Stomach (tissue), 19 donors: ENCODE measurements at places on chromosomes 5 and 9. TPM values are rescaled to one million over a fixed set of nuclear protein-coding genes. Genes with fewer than 3 reads are reported as not detected.

GRCh38 chr9:124293718-124294506, 36.2 kb downstream of the NEK6 start:
- no peak for DNase-seq

DNA sequence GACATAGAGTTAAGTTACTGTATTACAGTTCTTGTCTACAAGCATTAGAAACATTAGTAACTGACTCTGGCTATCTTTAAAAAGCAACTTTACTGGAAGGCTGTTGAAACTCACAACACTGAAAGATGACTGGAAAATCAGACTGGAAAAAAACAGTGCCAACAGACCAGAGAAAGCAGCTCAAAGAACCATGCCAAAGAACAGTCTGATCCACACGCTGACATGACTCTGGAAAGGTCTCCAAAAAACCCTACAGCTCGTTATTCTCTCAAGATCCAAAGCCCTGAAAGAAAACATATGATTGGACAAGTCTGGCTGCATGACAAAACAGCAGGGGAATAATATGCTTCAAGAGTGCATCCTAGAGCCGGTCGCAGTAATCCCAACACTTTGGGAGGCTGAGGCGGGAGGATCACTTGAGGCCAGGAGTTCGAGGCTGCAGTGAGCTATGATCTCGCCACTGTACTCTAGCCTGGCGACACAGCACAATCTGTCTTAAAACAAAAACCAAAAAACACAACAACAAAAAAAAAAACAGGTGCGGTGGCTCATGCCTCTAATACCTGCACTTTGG, 5.6 kb downstream of the GOLPH3 start:
- peak; percentile 37 for DNase-seq

DNA sequence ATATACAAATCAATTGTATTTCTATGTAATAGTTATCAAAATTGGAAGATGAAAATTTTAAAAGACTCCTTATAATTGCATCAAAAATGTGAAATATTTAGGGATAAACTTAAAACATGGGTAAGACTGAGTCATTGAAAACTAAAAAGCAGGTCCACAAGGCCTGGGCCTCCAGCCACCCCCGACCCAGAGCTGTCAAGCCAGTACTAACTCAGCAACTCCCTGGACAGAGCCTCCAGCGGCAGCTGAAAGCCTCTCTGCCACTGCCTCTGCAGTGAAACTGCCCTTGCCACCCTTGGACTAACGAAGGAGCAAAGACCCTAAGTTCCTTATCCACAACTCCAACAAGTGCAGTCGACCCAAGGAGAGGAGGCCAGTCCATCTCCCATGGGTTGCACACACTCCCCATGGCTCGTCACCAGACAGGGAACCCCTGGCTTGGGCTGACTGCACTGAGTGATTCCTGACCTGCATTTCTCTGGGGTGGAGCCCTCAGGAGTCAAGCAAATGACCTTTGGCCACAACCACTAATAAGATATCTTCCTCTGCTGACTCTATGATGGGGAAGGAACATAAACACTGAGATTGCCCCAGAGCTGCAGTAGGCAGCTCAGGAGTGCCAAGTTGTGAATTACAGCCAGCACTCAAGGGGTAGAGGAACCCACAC, 20.5 kb downstream of the PTGER4 start:
- DNase-seq = no peak

DNA sequence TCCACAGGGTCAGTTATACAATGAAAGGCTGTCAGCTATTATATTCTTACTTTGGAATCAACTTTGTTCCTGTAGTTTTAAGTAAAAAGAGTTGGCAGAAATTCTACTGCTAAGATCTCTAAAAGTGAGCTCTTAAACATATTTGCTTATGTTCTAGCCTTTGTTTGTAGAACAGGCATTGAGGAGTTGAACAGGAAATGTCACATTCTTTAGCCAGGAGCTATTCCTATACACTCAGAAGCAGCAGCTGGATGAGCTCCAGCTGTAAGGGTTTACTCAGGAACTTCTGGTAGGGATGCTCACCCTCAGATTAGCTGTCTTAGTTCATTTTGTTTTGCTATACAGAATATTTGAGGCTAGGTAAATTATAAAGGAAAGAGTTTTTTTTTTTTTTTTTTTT, 22.4 kb upstream of the SPINK14 start:
- peak; percentile 93 for DNase-seq

DNA sequence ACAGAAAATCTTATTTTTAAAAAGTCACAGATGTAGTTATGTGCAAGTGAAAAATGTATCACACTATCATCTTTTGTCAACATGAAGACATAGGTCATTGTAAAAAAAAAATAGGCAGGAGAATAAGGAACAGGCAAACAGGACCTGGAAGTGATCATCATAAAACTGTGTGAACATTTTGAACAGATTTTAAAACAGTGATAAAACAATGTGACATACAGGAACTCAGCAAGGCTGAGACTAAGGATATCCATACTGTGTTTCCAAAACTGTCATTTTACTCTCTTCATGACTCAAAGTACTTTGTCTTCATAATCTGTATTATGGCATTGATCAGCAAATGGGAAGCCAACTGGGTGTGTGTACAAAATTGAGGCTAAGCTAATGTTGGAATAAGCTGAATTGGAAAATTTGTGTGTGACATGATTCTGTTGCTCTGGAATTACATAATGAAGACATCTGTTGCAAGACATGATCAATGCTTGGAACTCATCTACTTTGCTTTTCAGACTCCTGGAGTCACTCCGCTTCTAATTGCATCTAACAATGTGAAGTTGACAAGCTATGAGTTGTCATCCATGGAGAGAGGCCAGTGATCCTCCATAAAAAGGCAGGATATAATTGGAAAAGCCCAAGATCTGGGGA, 978.7 kb upstream of the NUDT12 start:
- DNase-seq = no peak

The SLC1A1 gene
- 13.3 TPM for total RNA-seq

GRCh38 chr5:132098151-132098594, 24.6 kb downstream of the CSF2 start:
- DNase-seq = no peak

The CDH9 gene
- not detected for total RNA-seq

GRCh38 chr9:79616013-79616412, 44.2 kb downstream of the TLE4 start:
- no peak for DNase-seq

GRCh38 chr9:87500491-87501270, 3.0 kb downstream of the DAPK1 start:
- DNase-seq = peak; percentile 55

- DNase-seq = peak; percentile 79
These were observed 1.3 kb upstream of the NIPBL start for GRCh38 chr5:36875051-36875789.

The TTC16 gene
- total RNA-seq = not detected

The BAAT gene
- 0.55 TPM for total RNA-seq

DNA sequence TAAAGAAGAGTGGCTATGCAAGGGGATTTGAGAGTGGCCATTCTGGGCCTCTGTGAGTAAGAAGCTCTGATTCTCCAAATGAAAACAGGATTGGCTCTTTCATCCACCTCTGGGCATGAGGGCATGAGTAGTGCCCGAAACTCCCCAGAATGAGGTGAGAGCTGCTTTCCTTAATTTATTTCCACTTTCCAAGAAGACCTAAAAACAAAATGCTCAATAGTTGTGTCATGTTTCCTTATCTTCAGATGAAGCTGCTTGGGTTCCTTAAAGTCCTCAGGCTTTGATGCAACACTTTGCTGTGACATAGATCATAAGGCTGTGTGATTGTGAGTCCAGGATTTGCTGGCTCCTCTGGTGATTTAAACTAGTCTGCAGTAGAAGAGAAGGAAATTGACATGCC, 3.1 kb upstream of the ZCCHC10 start:
- no peak for DNase-seq

- no peak for DNase-seq
These were observed 90.2 kb downstream of the PSD2 start for GRCh38 chr5:139885857-139886208.

The LOX gene
- 4.5 TPM for total RNA-seq

The TAF1L gene
- total RNA-seq = not detected

- no peak for DNase-seq
These were observed 126.3 kb downstream of the KDM4C start for GRCh38 chr9:6884101-6884500.

The ARL14EPL gene
- total RNA-seq = not detected

The SPATA6L gene
- total RNA-seq = 32.7 TPM

- DNase-seq = peak; percentile 73
These were observed 57.9 kb downstream of the MEF2C start for GRCh38 chr5:88824892-88825583.

The SNCAIP gene
- 0.45 TPM for total RNA-seq

GRCh38 chr5:60184606-60185005, 291.1 kb upstream of the PDE4D start:
- DNase-seq = no peak

GRCh38 chr9:118533850-118534249, 829.6 kb downstream of the TLR4 start:
- DNase-seq = no peak

GRCh38 chr9:109258481-109259302, 62.2 kb downstream of the EPB41L4B start:
- DNase-seq = no peak

The FOXD4L5 gene
- total RNA-seq = not detected

GRCh38 chr5:102368392-102368791, 72.3 kb upstream of the SLCO4C1 start:
- DNase-seq = no peak

GRCh38 chr5:52378237-52378636, 409.5 kb upstream of the ITGA1 start:
- DNase-seq = no peak

DNA sequence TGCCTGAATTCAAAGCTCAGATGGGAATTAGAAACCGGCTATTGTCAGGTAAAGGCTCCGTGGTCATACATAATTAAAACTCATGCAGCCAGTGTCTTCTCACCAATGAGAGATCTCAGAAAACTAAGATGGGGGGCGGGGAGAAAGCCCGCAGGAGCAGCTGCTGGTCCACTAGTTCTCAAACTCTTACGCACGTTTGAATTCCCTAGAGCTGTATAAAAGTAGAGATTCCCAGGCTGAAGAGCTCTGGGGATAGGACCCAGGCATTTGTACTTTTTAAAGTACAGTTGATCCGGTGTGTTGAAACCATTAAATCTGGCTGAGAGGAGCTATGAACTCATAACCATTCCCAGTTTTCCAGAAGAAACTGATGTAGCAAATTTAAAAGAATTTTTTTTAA, 68.5 kb downstream of the FRMD3 start:
- DNase-seq = no peak

The C5orf58 gene
- total RNA-seq = not detected

DNA sequence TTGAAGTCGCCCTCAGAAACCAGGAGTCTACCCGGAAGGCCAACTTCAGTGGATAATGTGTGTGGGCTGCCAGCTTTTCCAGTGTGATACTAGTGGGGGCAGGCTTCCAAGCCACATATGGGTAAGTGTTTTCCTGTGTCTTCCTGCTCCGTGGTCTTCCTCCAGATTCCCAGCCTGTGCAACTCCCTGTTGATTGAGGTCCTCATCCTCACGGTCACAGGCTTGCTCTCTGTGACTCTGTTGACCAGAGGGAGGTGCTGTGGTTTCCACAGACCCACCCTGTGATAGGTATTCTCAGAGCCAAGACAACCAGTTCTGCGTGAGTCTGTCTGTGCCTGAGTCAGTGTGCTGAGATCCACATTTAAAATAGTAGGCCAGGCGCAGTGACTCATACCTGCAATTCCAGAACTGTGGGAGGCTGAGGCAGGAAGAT, 388.0 kb upstream of the IRX2 start:
- no peak for DNase-seq

- no peak for DNase-seq
These were observed 50.9 kb downstream of the FANCC start for GRCh38 chr9:95266649-95267048.

The UBQLN1 gene
- total RNA-seq = 111 TPM

GRCh38 chr5:138805096-138805495, 51.9 kb downstream of the CTNNA1 start:
- DNase-seq = no peak

The IL4 gene
- not detected for total RNA-seq

GRCh38 chr9:36999728-37000333, 34.2 kb downstream of the PAX5 start:
- no peak for DNase-seq

DNA sequence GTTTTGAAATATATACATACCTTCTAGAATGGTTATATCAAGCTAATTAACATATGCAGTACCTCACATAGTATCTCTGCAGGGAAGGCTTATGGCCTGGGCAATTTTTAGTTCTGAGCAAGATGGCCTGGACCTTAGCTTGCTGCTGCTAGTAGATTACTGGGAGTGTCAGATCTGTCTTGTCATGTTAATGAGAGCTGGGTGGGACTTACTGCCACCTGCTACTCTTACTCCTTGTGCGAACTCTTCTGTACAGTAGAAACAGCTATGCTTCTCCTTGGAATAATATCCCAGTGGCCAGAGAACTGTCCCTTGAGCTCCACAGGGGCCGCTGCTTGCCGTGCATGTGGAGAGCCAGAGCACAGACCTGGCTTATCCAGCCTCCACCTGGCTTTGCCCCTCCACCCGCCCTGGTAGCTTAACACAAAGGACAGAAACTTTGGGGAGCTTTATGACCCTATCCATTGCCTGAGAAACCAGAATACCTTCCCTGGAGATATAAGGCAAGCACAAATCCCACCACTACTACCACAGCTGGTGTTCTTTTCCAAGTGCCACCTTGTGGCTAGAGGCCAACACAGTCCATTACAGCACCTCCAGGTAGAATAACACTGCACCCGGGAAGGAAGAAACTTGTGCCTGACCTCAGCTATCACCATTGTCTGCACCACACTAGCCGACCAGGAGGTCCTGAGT, 74.4 kb upstream of the RUSC2 start:
- DNase-seq = peak; percentile 15

GRCh38 chr5:115684513-115685037, 58.7 kb upstream of the TMED7 start:
- DNase-seq = no peak

The SH3TC2 gene
- total RNA-seq = 0.29 TPM

DNA sequence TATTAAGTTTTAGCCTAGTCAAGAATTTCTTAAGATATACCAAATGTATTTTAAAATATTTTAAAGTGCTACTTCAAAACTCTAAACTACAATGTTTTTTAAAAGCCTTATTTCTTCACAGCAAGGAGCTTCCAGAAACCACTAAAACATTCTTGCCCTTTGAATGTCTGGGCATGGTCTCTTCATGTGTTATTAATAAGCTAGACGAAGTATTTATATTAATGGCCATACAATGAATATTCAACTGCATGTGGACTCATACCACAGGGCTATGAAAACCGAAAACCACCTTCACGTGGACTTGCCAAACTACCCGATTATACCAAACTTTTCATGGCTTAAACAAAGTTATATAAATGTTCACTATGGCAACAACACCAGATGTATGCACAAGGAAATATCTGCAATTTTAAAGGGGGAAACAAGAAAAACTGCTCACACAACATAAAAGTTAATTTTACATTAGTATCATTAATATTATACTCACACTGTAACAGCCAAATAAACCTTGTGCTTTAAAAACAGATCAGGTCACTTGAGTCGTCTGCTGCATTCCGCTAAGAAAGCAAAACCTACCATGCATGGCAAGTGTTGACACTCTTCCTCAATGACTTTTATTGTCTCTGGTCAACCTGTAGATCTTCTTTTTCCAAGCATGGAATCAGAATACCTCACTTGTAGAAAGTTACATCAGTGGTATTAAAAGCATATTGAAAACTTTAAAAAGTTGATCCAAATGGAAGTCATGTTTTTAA, 246.3 kb downstream of the BNC2 start:
- DNase-seq = no peak
